ENCODE measurements at places on chromosomes 5 and 9. TPM values are rescaled to one million over a fixed set of nuclear protein-coding genes. Genes with fewer than 3 reads are reported as not detected.

GRCh38 chr5:39464088-39464487, 39.3 kb upstream of the DAB2 start:
- DNase-seq, result no peak

- no peak for DNase-seq
Observed at GRCh38 chr9:79616971-79617370, 45.2 kb downstream of the TLE4 start.

TAS2R1 gene
- not detected for total RNA-seq

STING1 gene
- 0.56 TPM for total RNA-seq

DNA sequence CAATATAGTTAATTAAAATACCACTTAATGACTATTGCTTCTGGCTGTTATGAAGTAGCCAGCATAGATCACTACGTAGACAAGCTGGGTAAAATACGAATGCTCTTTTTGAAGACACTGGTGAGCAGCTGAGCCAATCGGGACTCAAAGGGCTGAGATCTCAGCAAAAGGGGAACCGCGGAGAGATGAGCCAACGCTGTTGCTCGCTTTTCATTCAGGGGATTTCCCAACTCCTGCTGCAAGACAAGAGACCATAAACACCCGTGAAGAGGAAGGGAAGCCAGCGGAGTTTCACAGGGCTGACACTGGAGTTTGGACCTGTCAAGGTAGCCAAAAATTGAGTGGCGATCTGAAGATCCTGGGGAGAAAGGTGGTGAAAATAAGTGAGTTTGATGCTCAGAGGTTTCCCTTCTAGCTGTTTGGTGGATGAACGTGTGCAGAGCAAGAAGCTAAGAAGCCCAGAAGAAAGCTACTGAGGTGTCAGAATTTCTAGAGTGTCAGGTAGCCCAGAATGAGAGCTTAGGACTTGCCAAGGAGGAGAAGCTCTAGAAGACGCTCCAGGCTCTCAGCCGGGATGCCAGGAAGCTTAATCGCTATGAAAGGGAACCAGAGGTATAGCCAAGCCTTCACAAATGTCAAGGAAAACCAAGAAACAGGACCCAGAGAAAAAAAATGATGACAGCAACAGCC, 79.6 kb upstream of the RNU6ATAC start:
- no peak for DNase-seq

GRCh38 chr9:110143950-110144545, 63.9 kb downstream of the C9orf152 start:
- DNase-seq, result no peak

All from HepG2 (cell line).